T-helper 9 cell (primary cell): ENCODE measurements at places on chromosomes 13 and 19.

- no peak for DNase-seq
These were observed 253.6 kb downstream of the MTUS2 start for GRCh38 chr13:29073755-29074154.

DNA sequence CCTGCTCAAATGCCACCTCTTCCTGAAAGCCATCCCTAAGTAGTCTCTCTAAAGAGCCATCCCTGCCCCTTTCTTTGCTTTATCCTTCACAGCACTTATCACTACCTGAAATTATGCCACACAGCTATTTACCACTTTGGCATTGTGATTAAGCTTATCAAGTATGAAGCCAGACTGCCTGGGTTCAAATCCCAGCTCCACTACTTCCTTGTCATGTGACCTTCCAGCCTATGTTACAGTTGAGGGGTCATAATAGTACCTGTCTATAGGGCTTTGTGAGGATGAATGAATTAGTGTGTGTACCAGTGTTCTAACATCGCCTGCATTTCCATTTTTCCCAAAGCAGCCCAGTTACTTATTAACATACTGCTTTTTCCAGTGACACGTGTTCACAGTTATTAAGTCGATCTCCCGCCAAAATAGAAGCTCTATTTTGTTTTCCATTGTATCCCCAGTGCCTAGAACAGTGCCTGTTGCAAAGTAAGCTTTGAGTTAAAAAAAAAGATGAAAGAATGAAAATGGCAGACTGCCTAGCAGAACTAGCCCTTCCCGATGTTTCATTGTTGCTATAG, 32.8 kb downstream of the ZSWIM9 start:
- no peak for DNase-seq

GRCh38 chr19:45161738-45162607, 1.2 kb upstream of the NKPD1 start:
- no peak for DNase-seq

DNA sequence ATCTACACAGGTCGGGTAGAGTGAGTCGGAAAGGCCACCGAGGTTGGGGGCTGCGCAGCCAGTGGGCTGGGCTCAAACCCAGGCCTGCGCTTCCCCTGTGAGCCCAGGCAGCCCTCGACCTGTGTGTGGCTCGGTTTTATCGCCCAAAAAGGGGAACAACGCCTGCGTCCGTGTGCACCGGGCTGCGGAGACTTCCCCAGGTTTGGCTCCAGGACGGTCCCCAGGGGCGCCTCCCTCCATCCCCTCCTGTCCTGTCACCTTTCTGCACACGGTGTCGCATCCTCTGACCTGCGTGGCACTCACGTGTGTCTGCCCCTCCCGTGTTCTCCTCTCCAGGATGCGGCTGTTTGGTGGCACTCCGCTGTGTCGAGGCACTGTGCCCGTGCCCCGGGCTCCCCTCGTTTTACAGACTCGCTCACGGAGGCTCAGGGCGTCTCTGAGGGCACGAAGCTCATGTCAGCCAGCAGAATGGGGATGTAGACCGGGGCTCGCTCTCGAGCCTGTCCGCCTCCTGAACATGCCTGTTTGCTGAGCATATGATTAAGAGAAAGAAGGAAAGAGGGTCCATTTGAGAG, 25.9 kb downstream of the MCF2L start:
- no peak for DNase-seq

- peak; percentile 75 for DNase-seq
These were observed 18.2 kb downstream of the LSM4 start for GRCh38 chr19:18304458-18305310.

GRCh38 chr13:30774214-30774730, 38.9 kb downstream of the ALOX5AP start:
- no peak for DNase-seq

- no peak for DNase-seq
These were observed 147.2 kb upstream of the ZNF536 start for GRCh38 chr19:30224689-30225606.

GRCh38 chr13:95083066-95083465, 218.2 kb downstream of the ABCC4 start:
- no peak for DNase-seq

GRCh38 chr19:42573642-42574041, 21.1 kb downstream of the CEACAM8 start:
- no peak for DNase-seq

DNA sequence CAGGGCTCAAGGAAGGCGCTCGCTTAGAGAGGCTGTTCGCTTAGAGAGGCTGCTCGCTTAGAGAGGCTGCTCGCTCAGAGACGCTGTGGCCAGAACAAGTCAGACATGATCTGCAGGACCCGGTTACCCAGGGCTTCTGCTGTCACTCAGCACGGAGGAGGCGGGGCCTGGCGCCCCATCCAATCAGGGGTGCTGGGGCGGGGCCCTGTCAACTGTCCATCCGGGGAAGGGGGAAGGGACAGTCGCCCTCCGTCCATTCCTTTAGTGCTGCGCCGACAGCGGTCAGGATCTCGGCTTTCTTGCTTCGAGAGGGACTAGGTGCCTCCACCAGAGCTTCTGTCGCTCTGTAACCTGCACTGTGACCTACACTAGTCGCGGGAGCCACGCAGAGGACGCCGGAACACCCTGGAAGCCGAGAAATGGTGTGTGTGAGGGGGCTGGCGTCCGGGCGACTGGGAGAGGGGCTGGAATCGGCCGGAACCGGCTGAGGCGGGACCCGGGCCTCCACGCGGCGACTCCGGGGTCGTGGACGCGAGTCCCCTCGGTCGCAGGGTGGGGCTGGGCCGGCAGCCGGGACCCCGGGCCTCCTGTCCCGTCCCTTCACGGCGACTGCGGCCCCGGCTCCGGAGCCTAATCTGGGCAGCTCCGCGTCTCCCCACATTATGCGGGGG, at the start of gene ZNF440:
Gene ZNF440, plus strand, starts transcription at position 245 of the 671 bp plus-strand sequence. Its CDS starts 175 bp downstream, at position 420.
- DNase-seq, result peak; percentile 69

GRCh38 chr13:110396913-110397381, 89.9 kb downstream of the COL4A2 start:
- DNase-seq, result no peak

GRCh38 chr19:45468803-45469131, 971 bp downstream of the FOSB start:
- DNase-seq, result peak; percentile 61

- no peak for DNase-seq
These were observed 565.0 kb downstream of the FGF9 start for GRCh38 chr13:22235950-22236290.

GRCh38 chr19:19105365-19106055, 32.8 kb downstream of the TMEM161A start:
- no peak for DNase-seq

DNA sequence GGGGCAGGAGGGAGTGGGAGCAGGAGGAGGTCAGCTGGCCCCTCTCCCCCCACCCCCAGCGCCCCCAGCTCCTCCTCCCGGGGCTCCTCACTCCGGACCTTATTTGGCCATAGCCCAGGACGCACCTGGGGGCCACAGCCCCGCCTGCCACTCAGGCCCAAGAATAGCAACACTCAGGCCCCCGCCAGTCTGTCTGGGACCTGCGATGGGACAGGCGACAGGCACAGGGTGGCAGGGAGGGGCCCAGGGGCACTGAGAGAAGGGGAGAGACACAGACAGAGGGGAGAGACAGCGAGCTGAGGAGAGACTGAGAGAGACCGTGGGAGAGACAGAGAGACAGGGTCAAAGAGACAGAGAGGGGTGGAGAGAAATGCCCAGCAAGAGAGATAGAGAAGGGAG, 10.2 kb downstream of the JOSD2 start:
- DNase-seq, result no peak

GRCh38 chr13:110334256-110334655, 27.2 kb downstream of the COL4A2 start:
- no peak for DNase-seq

- DNase-seq, result no peak
These were observed 252.8 kb downstream of the B3GLCT start for GRCh38 chr13:31452525-31452924.

- DNase-seq, result peak; percentile 12
These were observed 3.9 kb downstream of the SLC1A5 start for GRCh38 chr19:46784262-46785053.

GRCh38 chr13:31072041-31072440, 89.7 kb downstream of the HSPH1 start:
- no peak for DNase-seq

GRCh38 chr13:97058391-97058790, 64.1 kb upstream of the OXGR1 start:
- no peak for DNase-seq

DNA sequence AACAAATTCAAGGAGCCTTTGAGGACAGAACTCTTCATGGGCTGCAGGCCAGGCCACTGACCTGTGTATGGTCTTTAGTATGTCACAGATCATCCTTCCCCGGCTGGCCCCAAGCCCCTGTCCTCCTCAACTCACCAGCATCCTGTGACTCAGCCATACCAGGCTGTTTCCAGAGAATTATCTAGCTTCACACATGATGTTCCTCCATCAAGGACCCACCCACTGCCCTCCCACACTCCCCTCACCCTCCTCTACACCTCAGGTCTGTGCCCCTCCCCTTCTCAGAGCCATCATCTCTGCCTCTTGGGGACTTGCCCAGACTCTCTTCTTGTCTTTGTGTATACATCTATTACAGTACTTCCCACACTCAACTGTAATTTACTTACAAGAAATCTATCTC, 14.7 kb downstream of the DCT start:
- DNase-seq, result no peak

- DNase-seq, result no peak
These were observed 614 bp downstream of the FXYD3 start for GRCh38 chr19:35116072-35116801.

DNA sequence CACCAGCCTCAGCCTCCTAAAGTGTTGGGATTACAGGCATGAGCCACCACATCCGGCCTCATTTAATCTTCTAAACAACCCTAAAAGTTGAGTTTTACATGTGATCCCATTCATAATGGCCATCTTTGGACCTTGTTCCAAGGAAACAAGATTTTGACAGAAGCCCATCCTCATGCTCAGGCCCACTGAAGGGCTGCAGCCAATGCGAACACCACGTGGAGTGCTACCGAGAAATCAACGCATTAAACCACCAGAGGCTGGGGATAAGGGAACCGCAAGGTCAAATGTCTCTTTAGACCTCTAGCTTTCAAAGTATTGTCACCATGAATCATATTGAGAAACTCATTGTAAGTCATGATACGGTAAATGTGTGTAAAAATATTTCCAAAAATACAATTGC, 49.4 kb upstream of the DOCK9 start:
- no peak for DNase-seq

GRCh38 chr13:61700181-61700580, 284.5 kb upstream of the PCDH20 start:
- no peak for DNase-seq

DNA sequence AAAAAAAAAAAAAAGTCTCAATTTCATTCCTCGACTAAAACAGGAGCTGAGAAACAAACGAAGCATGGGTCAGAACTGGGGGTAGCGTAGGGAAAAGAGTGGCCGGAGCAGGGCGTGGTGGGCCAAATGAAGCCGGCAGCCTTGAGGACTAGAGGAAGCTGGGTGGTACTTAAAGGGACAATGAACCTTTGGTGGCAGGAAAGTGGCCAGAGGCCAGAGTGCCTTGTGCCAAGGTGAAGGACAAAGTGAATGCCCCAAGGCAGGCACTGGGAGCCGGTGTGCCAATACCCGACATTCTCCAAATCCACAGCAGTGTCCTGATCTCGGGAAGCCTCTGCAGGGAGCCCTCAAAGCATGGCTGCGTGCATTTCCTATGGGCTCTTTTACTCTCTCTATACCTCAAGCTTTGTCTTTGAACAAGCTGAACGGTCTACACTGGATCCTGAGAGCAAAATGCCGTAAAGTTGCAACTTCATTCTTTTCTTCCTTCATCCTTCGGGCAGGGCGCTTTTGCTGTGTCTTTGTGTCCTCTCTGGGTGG, 195.0 kb upstream of the KL start:
- DNase-seq, result no peak

GRCh38 chr13:36629057-36629385, 44.8 kb upstream of the SERTM1 start:
- DNase-seq, result no peak

- no peak for DNase-seq
These were observed 397.8 kb upstream of the ZNF507 start for GRCh38 chr19:31947436-31948115.

DNA sequence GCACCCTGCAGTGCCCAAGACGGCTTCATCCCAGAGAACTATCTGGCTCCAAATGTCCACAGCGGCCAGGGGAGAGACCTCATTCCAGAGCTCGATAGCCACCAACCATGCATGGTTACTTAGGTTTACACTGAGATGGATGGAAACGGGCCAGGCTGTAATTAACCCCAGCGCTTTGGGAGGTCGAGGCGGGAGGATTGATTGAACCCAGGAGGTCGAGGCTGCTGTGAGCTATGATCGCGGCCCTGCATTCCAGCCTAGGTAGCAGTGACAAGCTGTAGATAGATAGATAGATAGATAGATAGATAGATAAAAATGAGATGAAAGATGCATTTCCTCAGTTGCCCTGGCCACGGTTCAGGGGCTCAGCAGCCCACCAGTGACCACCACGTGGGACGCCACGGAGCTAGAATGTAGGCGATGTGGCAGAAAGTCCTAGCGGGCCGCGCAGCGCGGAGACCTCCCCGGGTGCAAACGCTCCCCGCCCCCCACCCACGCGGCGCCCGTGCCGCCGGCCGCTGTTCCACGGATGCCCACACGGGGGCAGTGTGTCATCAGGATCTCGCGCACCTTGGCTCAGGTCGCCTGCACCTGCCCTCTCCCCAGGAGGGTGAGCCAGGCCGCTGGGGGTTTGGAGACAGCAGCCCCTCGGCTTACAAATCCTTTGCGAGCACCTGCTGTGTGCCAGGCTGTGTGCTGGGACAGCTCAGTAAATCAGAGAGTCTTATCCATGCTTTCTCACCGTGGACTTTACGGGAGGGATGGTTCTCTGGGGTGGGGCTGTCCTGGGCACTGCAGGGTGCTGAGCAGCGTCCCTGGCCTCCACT, 13.5 kb upstream of the TLE5 start:
- peak; percentile 80 for DNase-seq

DNA sequence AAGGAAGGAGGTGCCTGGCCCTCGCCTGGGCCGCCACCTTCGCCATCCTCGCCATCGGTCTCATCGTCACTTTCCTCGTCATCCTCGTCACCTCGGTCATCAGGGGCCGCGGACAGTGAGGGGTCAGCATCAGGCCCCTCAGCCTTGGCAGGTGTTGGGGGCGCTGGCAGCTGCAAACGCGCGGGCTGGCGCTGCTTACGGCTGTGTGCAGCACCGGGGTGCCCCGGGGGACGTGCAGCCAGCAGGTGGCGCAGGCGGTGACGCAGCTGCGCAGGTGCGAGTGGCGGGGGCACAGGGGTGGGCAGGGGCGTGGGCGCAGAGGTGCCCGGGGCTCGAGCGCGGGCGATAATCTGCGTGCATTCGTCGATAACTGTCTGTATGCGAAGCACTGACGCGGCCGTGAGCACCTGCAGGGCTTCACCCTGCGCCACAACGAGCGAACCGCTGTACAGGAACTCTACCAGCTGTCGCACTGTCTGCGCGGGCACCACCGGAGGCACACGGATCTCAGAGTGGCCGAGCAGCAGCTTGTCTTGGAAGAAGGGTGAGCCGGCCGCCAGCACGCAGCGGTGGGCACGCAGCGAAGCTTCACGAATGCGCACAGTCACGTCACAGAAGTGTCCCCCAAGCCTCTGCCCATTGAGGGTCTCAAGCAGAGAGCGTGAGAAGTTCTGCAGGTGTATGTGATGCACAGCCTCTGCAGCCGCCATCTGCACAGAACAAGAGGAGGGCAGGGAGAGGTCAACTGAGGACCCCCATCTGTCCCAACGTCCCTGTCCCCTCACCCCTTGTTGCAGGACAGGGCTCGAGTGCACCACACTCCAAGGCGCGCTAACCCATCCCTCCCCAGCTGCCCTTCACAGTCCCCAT, 2.4 kb downstream of the ZBTB45 start:
- no peak for DNase-seq

- DNase-seq, result no peak
These were observed 21.0 kb upstream of the SERP2 start for GRCh38 chr13:44352671-44353070.
